ENCODE measurements at places on chromosomes 2 and 18.

- peak; percentile 67 for DNase-seq
Observed at GRCh38 chr2:232928551-232929302, 58.7 kb downstream of the SNORC start.

DNA sequence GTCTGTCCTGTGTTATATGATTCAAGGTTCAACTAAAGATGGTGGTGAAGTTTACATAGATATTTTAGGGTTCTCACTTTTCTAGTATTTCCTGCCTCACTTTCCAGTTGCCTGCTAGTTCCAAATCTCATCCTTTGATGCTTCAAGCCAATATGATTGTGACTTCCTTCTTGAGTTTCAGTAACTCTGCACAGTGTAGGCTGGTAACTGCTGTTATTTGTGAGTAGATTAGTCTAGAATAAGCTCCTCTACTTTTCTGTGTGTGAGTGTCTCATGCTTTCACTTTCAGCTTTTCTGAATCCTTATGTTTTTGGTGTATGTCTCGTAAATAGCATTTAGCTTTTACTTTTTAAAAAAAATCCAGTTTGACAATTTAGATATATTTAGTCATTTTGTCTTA, 42.6 kb downstream of the GALNT1 start:
- DNase-seq: no peak

- DNase-seq: no peak
Observed at GRCh38 chr2:158300394-158300793, 156.2 kb downstream of the CCDC148 start.

- no peak for DNase-seq
Observed at GRCh38 chr2:29448096-29448688, 333.0 kb downstream of the CLIP4 start.

DNA sequence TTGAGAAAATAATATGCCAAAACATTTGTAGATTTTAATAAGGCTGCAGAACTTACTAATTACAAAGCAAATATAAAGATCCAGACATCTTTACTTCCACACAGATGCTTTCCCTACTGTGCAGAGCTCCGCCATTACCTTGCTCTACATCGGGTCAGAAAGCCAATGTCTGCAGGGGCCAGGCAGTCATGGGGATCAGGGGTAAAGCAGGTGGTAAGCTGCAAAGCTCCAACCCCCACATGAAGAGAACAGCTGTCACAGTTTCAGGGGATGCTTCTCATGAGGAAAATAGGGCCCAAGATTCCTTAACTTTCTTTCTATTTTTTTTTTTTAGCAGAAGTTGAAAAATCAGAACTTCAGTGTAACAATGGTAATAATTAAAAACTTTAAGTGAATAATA, 102.7 kb downstream of the DCC start:
- no peak for DNase-seq

- peak; percentile 78 for DNase-seq
Observed at GRCh38 chr2:200862532-200863000, 1.9 kb downstream of the CLK1 start.

DNA sequence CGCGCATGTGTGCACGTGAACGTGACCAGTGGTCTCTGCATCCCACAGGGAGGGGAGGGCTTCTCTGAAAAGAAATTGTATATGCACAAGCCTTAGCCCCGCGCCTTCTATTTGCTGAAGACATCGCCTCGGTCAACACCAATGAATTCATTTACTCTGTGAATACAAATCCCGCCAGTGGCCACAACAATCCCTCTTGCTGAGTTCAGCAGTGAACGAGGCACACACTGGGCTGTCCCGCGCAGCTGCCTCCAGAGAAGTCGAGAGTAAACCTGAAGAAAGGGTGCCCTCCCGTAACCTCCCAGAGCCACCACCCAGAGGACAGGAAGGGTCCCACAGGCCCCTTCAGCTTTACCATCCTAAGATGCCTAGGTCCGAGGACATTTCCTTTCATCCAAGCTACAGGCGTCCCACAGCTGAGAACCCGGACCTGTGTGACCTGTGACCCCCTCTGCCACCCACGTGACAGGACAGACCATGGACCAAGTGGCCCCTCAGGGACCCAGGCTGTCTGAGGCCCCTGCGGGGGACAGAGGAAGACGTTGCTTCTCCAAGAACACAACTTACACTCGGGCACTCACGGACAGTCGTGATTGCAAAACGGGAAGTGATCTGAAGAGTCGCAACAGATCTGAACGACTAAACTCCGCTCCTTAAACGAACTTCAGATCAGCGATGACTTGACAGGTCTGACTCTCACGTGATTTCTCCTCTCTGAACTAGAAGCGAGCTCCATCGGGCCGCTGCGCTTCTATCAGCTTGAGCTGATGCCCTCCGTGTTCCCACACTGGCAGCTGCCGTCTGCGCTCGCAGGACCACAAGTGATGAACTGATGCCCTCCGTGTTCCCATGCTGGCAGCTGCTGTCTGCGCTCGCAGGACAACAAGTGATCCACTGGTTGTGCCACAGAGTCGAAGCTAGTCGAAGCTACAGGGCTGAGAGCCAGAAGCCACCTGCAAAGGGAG, 92.7 kb downstream of the ZNF516 start:
- no peak for DNase-seq

DNA sequence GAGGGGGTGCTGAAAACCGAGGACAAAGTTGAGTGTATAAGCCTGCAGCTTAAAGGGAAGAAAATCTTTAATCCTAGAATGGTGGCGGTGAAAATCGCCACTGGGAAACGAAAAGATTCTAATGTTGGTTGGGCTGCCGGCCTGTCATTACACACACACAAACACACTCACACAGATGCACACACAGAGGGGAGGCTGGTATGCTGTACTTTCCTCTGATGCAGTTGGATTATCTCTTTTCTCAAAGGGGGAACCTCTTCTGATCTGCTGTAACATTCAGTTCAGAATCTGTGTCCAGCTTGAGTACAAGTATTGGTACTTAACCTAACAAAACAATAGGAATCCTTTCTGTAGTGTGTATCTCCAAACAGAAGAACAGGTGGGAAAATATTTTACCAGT, 39.0 kb downstream of the ANXA4 start:
- DNase-seq: no peak

- DNase-seq: no peak
Observed at GRCh38 chr2:197198890-197199289, 111.7 kb downstream of the ANKRD44 start.

DNA sequence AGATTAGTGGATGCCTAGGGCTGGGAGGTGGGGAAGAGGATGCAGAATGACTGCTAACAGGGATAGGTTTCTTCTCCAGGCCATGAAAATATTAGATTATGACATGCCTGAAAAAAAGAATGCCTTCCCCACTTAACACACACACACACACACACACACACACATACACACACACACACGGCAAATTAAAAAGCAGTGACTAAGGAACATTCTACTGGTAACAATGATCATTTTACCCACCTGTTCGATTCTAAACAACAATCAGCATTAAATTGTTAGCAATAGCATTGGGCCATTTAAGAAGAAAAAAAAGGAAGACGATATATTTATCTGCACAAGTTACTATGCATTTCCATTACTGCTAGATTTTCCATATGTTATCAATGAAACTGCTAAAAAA, 10.8 kb downstream of the CACNB4 start:
- DNase-seq: no peak

DNA sequence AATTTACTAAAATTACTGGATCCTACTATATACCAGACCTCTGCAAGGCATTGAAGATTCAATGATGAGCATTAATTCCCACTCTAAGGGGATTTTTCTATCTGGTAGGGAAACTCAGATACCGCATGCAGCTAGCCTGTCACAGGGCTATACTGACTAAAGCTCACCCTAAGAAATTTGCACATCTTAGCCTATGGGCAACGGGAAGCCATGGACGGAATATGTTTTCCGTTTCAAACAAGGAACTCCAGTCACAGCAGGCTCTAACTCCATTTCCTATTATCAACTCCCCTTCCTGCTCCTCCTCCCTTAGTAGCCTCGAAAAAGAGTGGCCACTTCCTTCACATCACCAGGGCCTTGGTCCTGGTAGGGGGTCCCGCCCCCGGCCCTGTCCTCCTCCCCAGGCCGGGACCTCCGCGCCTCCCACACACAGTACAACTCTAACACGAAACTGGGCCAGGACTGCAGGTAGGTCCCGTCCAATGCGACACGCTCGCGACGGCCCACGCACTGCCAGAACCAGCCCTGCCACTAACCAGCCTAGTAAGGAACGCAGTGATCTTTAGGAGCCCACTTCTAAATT, 659 bp upstream of the COX5B start:
- DNase-seq: no peak

Data from eye (tissue), 1 donor.